ENCODE measurements at places on chromosomes 13 and 19.

- no peak for DNase-seq
Observed at GRCh38 chr13:50098693-50099092, 83.4 kb downstream of the KCNRG start.

GRCh38 chr19:1503089-1503924 lies 9.5 kb downstream of the ADAMTSL5 start:
- DNase-seq = peak; percentile 56

DNA sequence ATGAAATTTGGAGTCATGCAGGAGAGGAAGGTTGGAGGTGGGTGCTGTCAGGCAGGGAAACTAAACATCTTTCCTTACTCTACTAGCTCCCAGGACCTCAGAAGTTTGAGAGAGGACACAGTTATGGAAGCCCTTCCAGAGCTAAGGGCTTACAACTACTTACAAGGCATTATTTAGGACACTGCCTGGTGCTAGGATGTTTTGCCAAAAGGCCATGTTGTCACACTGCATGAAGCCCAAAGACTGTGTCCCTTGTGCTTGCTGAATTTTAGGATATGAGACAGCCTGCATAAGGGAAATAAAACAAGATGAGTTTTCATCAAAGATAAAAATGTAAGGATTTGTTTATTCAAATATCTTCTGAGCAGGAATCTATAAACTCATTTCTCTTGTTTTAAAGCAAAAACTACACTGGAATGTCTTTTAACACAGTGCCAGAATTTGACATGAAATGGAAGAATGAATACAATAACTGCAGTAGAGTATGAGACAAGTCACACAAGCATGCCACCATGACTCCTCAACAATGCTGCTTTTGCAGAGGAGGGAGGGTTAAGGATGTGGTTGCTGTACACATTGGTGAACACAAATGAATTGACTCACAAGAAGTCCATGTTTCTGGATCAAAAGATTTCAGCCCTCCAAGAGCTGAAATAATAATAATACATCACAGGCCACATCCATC lies 258.4 kb downstream of the SPRY2 start:
- DNase-seq = no peak

DNA sequence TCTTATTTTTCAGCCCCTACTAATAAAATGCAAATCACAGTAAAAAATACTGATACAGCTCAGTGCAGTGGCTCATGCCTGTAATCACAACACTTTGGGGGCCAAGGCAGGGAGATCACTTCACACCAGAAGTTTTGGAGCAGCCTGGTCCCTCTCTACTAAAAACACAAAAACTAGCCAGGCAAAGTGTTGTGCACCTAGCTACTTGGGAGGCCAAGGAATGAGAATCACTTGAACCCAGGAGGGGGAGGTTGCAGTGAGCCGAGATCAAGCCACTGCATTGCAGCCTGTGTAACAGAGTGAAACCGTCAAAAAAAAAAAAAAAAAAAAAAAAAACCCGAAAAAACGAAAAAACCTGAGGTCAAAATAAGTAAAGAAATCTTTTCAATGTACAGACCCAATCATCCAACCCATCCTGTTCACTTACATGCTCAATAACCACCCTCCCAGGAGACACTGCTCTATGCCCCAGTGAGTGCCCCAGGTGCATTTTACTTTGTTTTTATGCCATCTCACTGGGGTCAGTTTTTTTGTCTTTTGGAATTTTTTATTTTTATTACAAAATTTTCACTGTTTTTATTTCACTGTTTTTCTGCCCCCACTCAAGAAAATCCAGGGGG lies 107.0 kb downstream of the ZNF486 start:
- no peak for DNase-seq

- DNase-seq = no peak
Observed at GRCh38 chr13:66849706-66850105, 380.4 kb downstream of the PCDH9 start.

DNA sequence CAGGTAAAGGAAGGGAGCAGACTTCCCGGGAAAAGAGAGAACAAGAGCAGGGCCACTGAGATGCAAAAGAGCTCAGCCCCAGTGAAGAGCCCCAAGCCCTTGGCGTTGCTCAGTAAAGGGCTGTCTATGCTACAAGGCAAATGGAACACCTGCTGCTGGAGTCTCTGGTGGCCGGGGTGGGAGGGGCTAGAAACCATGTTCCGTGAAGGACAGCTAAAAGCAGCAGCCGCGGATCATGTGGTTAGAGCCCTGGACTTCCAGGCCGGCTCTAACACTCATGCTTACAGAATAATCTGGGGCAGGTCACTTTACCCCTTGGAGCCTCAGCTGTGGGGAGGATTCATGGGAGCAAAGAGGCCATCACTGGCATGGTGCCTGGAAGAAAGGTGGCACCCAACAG lies 17.8 kb downstream of the POU2F2 start:
- DNase-seq = no peak

GRCh38 chr19:42253245-42254088 lies 1.5 kb downstream of the ERF start:
- DNase-seq = no peak
